Activated T-cell treated with anti-CD3 and anti-CD28 coated beads, Interleukin-2, amount 50 U/mL, for 72 hours (primary cell): ENCODE measurements at places on chromosomes 1 and 21. TPM values are rescaled to one million over a fixed set of nuclear protein-coding genes. Genes with fewer than 3 reads are reported as not detected.

DNA sequence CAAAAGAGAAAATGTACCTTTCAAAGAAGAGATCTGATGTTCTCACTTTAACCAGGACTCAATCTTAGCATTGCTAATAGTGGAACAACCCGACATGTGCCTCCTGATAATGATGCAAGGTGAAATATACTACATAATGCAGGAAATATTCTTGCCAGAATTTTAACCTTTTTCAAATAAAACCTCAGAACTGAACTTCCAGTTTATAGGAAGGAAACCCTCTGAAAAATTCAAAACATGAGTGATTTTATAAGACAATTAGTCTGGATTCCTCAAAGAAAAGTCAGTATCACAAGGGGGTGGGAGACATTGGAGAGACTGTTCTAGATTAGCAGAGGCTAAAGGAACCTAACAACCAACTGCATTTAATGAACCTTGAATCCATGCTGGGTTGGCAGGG, 18.1 kb downstream of the AHCYL1 start:
- DNase-seq = no peak

- no peak for DNase-seq
Measured at GRCh38 chr1:2914702-2915101, 106.6 kb upstream of the ACTRT2 start.

INSRR gene
- total RNA-seq = 0.30 TPM

GRCh38 chr21:9756677-9757076, 764.7 kb upstream of the TPTE start:
- no peak for DNase-seq

DNA sequence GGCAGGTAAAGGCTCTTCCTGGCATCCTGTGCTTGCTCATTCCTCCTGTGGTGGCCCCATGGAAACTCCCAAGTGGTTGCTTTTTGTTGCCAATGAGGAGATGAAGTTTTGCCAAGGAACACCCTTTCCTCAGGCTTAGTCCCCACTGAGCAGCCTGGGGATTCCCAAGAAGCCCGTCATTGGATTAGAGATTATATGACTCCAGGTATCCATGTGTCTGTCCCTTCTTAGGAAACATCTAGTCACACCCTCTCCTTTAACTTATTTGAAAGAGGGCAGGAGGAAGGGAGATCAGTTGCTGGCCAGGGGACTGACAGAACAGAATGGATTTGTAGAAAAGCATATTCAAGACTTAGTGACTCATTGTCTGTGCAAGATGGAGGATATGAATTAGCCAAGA, 3.8 kb upstream of the LCE3A start:
- DNase-seq = no peak

DNA sequence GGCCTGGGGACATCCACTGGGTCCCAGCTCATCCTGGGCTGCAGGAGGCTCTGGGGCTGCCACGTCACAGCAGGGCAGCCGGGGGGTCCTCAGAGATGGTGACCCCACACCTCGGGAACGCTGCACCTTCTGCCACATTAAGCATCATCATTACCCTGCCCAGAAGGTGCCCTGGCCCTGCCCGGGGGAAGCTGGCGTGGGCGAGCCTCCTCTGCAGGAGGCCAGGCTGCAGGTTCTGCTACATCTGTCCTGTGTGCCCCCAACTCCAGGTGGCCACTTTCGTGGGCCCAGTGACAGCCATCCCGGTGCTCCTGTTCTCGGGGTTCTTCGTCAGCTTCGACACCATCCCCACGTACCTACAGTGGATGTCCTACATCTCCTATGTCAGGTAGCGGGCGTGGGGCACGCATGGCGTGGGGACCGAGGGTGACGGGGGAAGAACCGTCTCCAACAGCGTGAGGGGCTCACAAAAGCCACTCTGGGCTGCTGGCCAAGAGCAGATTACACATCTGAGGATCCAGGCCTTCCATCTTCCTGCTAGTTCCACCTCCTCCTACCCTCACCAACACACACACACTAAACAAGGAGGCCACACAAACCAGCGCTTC, 20.8 kb downstream of the TFF3 start:
- no peak for DNase-seq

- no peak for DNase-seq
Measured at GRCh38 chr21:31987696-31988095, 114.9 kb downstream of the HUNK start.

DNA sequence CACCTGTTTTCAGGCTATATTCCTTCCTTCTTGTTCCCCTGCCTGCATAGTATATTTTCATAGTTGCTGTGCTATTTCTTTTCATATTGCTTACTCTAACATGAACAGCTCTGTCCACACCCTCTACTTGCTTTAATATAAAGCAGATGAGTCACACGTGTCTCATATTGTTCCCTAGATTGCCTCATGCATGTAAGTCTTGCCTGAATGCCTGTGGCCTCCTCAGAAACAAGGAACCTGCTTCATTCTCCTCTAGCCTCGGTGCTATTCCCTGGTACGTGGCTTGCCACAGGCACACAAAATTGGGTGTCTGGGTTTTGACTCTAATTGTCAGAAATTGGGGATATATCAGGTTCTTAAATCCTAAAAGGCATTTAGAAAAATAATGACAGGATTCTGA, 16.5 kb upstream of the PKP1 start:
- no peak for DNase-seq

GRCh38 chr1:228511546-228512445, 24.6 kb downstream of the RNF187 start:
- no peak for DNase-seq

DISP1 gene
- total RNA-seq = 2.4 TPM

C1orf210 gene
- 0.38 TPM for total RNA-seq

TNFSF18 gene
- not detected for total RNA-seq

- no peak for DNase-seq
Measured at GRCh38 chr21:34994766-34995631, 54.1 kb downstream of the RUNX1 start.

- no peak for DNase-seq
Measured at GRCh38 chr1:118944133-118944532, 44.0 kb downstream of the TBX15 start.

DNA sequence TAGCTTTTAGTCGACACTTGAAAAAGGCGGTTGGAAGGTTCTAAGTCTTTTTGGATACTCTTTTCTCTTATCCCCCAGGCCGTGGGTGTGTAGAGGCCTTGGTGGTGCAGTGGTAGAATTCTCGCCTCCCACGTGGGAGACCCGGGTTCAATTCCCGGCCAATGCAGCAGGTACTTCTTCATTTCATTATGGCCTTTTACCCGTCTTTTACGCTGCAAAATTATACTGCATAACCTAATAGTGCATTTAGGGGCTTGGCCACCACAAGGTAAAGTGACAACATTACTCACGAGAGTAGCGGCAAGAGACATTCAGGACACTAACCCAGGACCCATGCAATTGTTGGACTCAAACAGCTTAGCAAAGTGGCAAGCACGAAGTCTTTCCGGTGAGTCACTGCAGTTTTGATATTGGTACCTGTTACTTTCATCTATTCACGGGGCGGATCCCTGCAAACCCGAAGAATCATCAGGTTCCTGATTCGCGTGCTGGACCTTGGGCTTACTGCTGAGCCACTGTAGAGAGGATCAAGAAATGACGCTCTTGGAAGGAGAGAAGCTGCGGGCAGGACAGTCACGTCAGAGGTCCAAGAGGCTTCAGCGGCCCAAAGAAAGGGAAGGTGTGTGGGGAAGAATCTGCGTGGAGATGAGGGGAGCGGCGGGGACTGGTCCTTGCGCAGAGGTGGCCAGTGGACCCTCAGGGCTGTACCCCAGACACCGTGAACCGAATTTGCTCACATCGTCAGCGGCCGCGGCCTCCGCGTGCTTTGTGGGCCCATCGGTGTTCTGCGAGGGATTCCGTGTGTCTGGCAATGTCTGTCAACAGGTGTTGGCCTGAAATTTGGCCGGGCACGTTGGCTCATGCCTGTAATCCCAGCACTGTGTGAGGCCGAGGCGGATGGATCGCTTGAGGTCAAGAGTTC, 12.9 kb upstream of the RNU1-4 start:
- peak; percentile 90 for DNase-seq

OR6N1 gene
- not detected for total RNA-seq

DNA sequence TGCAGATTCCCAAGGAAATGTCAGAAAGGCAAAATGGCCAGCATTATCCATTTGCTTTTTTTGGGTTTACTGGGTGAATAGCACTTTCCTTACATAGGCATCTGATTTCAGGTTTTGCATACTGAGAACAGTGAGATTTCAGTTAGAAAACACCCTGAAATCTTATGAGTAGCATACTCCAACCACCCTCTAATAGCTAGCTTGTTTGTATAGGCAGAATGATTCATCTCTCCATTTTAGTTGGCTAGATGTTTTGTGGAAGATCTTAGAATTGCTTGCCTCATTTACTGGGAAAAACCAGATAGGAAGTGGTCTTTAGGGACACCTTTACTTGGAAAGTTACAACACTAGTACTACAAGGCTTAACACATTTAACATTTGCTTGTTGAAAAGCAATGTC, 10.4 kb downstream of the KYAT3 start:
- DNase-seq = no peak

DNA sequence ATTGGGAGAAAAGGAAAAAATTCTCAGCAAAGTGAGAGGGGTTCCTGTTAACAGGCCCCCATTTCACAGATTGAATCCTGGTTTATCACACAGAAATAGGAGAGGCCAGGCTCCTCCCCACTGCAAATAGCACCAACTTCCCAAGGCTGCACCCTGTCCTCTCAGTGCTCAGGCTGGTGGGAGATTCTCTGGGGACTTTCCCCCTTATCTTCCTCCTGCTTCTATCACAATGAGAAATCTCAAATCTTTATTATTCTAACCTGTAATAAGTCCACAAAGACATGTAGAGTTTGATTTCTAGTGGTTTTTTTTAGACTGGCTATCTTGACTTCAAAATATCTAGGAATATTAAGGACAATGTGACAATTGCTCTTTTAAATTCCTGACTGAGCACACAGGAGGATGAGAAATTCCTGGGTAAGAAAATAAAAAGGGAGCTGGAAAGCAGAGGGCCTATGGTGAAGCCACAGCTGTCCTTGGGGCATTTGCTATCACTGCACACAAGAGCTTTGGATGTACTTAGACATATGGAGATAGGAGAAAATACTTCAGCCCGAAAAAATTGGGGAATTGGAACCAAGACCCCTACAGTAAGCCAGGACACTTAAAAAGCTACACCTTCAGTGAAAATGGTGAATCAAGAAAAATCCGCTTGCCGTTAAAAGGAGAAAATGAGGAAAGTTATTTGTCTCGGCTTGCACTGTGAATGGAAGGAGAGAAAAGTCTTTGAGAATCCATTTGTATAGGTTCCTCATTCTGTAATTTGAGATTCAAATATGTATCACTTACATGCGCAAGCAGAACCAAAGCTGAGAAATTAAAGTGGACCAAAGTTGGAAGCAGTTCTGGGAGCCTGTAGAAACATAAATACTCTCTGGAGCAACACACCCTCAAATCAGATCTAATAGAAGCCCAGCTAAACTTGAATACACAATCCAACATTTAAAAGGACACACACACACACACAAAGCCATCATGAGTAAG, 65.9 kb upstream of the C1orf105 start:
- DNase-seq = no peak

DNA sequence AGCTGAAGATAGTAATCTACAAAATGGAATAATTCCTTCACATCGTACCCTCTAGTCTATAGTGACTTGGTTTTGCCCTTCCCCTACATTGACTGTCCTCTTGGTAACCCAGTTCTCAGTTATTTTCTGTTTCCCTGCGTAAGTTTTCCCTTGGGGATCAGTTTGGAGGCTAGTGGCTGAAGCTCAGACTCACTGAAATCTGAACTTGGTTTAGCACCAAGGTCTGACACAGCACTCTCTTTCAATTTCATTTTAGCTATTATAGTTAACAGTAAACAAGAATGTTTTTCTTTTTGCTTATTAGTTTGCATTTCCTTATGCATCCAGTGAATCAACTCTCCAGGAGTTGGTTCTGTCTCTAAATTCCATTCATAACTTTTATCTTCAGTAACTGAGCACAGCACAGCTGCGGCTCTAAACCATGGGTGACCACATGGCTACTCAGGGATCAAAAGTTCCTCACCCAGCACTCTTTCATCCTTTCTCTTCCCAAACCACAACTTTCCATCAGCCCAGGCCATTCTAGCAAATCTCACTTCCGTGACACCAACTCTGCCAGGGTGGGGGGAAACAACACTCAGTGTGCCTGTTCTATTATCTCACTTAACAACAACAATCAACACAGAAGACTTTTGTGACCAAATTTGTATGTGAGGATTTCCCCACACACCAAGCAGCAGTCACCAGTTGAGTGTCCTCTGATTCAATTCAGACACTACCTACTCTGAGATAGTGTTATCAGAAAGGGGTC, 17.6 kb upstream of the IFI6 start:
- DNase-seq = peak; percentile 25

DNA sequence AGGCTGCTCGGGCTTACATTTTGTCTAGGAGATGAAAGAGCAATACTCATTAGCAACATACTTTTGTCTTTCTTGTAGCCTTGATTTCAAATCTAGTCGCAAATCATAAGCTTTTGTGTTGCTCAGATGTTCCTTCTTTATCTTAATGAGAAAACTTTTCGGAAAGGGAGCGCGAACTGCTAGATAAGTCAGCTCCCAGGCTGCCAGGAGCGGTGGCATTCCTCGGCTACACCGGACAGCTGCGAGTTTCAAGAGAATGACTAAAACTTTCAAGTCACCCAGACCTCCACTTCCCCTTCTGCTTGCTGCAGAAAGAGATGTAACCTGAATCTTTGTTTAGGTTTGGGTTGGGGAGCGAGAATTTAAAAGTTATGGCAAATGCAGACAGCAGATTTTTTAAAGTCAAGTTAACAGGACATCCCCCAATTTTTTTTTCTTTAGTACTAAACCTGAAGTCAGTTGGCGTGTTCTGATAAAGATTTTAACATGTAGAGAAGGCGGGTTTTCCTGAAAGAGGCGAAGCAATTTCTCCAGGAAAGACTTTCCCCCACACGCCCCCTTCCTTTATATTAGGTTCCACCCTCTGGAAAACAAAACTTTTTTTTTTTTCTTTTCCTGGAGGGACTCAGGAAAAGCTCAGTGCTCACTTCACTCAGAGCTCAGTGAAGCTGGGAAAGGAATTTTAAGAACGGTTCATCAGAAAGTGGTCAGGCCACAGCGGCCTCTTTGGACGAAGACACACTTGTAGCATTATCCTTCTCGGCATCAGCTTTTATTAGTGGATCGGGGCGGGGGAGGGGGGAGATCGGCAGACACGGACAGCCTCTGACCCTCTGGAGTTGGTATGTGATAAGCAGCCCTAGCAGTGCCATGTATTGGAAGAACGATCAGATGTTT, at the start of gene LHX8:
LHX8 (plus strand) TSS at position 639 of the 897 bp plus-strand sequence. CDS start 2,227 bp downstream, outside the sequence.
- DNase-seq = no peak
